ENCODE measurements at places on chromosomes 16 and 17. TPM values are rescaled to one million over a fixed set of nuclear protein-coding genes. Genes with fewer than 3 reads are reported as not detected.

Gene DOC2B
- not detected for total RNA-seq

Gene KRTAP4-4
- total RNA-seq = not detected

Gene TMEM11
- 11.7 TPM for total RNA-seq

Gene HBA2
- total RNA-seq = not detected

Gene MEFV
- under 0.01 TPM for total RNA-seq

Gene NAA60
- 13.9 TPM for total RNA-seq

Gene KCNAB3
- total RNA-seq = 0.13 TPM

Gene CACNG1
- not detected for total RNA-seq

Gene INPP5K
- 31.4 TPM for total RNA-seq

Gene CDK3
- total RNA-seq = 0.92 TPM

Gene ERAL1
- 15.2 TPM for total RNA-seq

Gene CA5A
- total RNA-seq = not detected

Gene PERCC1
- not detected for total RNA-seq

Gene DECR2
- total RNA-seq = 8.5 TPM

Gene CCDC144A
- total RNA-seq = 4.2 TPM

Gene GCGR
- not detected for total RNA-seq

Gene TUBD1
- total RNA-seq = 2.9 TPM

Gene ITGAE
- total RNA-seq = 19.5 TPM

Gene ABCA6
- 127 TPM for total RNA-seq

Gene PDIA2
- 0.79 TPM for total RNA-seq

Gene CIBAR2
- total RNA-seq = not detected

Gene OR1F1
- total RNA-seq = not detected

Gene BEAN1
- total RNA-seq = not detected

Gene ARL5C
- under 0.01 TPM for total RNA-seq

Gene ADGRG1
- 9.0 TPM for total RNA-seq

Gene LRRC36
- total RNA-seq = not detected

Gene C16orf96
- not detected for total RNA-seq

Gene KRT33B
- total RNA-seq = not detected

Gene HYDIN
- 1.1 TPM for total RNA-seq

Gene NLRC5
- 19.9 TPM for total RNA-seq

Gene CD7
- not detected for total RNA-seq

Gene NPIPA5
- total RNA-seq = 2.8 TPM

Gene BCL6B
- total RNA-seq = 7.3 TPM

Gene EPOP
- 0.26 TPM for total RNA-seq

Gene CD300LB
- total RNA-seq = not detected

Gene ALDOA
- 543 TPM for total RNA-seq

Gene ZP2
- total RNA-seq = not detected

Gene NTN1
- 2.9 TPM for total RNA-seq

Gene PRR15L
- not detected for total RNA-seq

Gene PLLP
- total RNA-seq = 0.31 TPM

Gene DNAAF8
- 1.1 TPM for total RNA-seq

Gene CORO7
- total RNA-seq = 10.2 TPM

Gene SLC5A2
- total RNA-seq = not detected

Gene STX1B
- 0.25 TPM for total RNA-seq

Gene MYH11
- total RNA-seq = 0.13 TPM

Measured in aortic smooth muscle cell (primary cell).